ENCODE measurements at places on chromosomes 2 and 18.

- no peak for DNase-seq
Measured at GRCh38 chr2:238895891-238896600, 48.2 kb downstream of the TWIST2 start.

DNA sequence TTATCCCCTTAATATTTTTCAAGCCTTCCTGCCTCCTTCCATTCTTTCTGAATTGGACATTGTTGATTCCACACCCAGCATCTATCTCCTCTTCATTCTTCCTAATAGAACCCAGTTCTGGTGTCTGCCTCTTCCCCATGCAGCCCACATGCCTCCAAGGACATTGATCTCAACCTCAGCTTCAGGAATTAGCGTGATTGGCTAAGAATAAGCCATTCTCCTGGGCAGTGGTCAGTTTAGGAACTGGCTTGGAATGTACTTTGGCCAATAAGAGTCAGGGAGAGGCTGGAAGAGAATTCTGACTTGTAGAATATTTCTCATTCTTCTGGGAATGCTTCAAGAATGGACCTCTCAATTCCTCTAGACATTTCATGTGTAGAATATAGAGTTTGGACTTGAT lies 25.9 kb upstream of the GCC2 start:
- no peak for DNase-seq

- DNase-seq = no peak
Measured at GRCh38 chr18:57854726-57855125, 51.6 kb upstream of the ATP8B1 start.

DNA sequence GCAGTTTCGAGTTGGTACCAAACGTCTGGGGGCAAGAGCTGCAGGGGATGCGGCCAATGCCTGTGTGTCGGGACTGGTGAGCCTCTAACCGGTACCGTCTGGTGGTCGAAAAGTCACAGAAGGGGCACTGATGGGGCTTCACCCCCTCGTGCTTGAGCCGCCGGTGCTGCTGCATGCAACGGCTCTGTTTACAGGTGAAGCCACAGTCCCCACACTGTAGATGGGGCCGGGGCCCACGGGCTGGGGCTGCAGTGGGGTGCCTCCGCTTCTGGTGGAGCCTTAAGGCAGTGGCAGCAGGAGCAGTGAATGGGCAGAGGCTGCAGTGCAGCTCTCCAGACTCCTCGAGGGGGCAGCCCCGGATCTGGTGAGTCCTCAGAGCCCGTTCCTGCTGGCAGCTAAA lies 16.6 kb downstream of the ZNF142 start:
- DNase-seq = no peak

DNA sequence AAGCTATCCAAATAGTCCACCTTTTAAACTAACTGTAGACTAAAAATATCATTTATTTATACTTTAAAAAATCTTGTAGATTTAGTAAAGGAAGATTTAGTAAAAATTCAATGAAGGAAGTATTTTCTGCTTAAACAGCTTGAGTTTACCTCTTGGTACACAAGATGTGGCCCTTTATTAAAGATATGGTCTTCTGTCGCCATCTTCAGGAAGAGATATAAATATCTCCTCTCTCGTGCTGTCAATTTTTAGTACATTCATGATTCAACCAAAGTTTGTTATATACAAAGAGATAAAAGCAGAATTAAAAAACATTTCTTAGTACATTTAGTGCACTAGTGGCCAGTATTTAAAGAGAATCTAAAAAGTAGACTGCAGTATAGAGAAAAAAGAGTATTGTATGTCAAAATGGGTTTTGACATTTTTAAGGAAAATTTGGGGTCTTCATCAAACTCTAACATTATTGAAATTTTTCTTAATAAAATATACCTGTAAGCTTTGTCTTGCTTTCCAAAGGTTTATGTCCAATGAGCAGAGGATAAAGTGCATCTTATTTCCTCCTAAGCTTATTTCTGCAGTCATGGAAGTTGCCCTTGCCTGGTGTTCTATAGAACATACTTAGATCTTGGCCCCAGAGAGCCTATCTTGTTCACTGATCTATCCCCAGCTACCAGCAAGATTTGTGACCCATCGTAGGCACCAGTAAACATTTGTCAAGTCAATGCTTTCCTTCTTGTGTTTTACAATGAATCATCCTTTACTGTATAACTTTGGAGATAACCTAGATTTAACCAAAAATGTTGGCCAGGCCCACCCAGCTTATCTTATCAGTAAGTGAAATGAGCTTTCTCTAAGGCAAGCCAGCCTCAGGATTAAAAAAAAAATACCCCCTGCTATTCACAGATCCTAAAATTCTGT lies 18.5 kb upstream of the EML6 start:
- DNase-seq = no peak

- DNase-seq = no peak
Measured at GRCh38 chr2:231385429-231385828, 10.1 kb upstream of the B3GNT7 start.

DNA sequence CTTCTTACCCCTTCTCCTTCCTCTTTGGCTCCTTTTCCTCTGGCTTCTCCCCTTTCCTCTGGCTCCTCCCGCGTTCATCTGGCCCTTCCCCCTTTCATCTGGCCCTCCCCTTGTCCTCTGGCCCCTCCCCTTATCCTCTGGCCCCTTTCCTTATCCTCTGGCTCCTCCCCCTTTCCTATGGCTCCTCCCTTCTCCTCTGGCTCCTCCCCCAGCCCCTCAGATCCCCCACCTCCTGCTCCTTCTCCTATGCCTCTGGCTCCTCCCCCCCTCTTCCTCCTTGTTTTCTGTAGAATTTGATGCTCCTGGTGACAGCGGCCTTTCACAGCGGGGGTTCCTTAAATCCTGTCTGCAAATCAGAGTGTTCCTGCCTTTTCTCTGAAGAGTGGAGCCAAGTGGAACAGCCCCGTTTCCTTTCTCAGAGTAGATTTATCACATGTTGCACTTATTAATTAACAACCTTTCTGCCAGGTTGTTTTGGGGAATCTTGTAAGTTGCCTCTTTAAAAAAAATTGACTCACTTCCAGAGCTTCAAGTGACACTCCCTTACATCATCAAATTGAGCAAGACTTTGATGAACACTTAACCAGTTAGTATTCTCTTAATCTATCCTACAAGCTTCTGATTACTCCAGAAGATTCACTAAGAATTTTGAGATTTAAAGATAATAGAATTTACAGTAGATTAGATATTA lies 27.9 kb downstream of the FABP1 start:
- no peak for DNase-seq

- DNase-seq = no peak
Measured at GRCh38 chr18:76169733-76170132, 325.3 kb downstream of the ZNF516 start.

DNA sequence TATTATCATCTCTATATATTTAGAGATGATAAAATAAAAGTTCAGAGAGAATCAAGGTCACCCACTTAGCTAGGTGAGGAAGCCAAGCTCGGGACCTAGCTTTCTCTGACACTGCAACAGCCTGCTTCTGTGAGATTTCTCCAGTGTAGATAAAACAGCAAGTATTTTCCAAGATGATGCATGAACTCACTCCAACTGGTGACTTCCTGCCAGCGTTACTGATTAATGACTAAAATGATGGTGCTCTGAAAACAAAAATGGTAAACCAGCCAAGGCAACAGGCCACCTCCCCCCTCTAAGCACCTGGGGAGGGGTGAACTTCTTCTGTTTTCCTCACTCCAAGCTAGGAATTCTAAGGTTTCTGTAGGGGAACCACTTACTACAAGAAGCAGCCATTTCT lies 510.2 kb upstream of the ID2 start:
- no peak for DNase-seq

DNA sequence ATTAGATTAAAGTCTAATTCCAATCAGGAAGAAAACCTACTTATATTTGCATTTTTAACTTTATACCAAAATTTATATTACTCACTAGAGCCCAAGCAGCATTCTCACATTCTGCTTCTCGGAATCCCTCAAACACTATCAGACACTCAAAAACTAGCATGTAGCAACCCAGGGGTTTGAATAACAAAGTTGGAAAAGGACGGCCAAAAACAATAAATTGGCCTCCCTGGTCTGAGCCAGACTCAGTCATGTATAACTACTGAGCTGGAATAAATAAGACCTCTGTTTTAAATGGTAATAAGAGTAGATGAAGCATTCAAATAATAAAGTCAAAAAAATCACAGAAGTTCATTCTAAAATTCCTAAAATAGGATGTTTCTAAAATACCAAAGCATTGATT lies 290.9 kb downstream of the IRS1 start:
- DNase-seq = no peak

All from activated T-cell treated with anti-CD3 and anti-CD28 coated beads, Interleukin-2, amount 50 U/mL, for 4 hours (primary cell).